Renal cortical epithelial cell (primary cell): ENCODE measurements at places on chromosomes 5 and 9. TPM values are rescaled to one million over a fixed set of nuclear protein-coding genes. Genes with fewer than 3 reads are reported as not detected.

DNA sequence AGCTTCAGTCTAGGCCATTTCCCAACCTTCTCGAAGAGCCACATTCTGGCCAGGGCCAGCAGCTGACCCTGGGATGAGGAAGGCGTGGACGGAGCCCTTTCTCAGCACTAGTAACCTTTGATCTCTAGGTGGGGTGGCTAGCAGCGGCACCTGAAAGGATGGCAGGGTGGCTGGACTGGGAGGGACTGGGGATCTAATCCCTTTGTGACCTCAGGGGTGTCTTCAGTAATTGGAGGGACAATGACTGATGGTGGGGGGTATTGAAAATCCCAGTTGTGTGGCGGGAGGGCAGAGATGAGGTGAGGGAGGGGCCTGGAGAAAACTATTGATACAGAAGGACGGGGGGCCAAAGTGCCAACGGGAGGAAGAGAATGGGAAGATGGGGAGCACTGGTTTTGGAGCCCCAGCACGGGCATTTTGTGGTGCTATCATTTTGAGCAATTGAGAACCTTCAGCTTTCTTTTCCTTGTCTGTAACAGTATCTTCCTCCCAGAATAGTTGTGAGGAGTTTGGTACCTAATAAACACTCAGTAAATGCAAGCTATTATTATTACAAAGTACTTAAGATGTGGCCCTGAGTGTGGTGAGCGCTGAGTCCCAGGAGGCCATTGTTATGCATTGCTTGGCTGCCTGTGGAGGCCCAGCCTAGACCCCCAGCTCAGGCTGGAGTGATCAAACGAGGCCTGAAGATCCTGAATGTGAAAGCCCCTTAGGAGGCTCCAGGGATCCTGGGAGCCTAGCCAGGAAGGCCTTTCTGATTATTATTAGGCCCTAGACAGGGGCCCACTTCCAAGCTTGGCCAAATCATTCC, 37.3 kb upstream of the UBE2D2 start:
- no peak for DNase-seq

DNA sequence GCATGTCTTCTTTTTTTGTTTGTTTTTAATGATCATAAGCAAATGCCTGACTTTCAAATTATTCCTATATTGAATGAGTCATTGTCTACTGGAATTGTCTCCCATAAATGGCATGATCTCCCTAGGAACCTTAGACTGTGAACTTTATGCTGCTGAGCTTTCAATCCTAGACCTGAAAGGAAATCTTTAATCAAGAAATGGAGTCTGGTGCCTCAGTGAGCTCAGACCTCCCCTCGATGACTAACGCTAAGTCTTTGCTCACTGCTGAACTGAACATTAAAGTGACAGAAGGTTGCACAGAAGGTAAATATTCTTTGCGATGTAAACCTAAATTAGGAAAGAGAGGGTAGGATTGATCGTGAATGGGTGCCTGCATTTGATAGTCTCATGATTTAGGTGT, 745.2 kb upstream of the WWC1 start:
- DNase-seq: peak; percentile 1

GRCh38 chr5:178340637-178341036, 108.0 kb upstream of the PHYKPL start:
- DNase-seq: no peak

GRCh38 chr5:157189223-157189622, 8.6 kb downstream of the ITK start:
- no peak for DNase-seq

Gene CNTFR
- not detected in 2 replicates for total RNA-seq

Gene GRXCR2
- total RNA-seq: not detected in 2 replicates

DNA sequence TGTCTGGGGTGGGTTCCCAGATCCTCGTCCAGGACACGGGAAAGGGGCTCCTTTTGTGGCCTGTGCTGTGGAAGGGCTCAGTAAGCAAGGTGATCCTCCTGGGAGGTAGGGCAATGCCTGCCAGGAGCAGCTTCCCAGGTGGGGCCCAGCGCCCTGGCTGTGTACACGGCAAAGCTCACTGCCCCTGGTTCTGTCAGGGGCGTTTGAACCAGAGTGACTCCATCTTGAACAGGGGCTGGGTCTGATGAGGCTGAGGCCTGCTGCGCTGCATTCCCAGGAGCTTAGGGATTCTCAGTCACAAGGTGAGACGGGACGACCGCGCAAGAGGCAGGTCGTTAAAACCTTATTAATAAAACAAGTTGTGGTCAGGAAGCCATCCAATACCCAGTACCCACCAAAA, 19.9 kb upstream of the SLC12A7 start:
- DNase-seq: no peak

DNA sequence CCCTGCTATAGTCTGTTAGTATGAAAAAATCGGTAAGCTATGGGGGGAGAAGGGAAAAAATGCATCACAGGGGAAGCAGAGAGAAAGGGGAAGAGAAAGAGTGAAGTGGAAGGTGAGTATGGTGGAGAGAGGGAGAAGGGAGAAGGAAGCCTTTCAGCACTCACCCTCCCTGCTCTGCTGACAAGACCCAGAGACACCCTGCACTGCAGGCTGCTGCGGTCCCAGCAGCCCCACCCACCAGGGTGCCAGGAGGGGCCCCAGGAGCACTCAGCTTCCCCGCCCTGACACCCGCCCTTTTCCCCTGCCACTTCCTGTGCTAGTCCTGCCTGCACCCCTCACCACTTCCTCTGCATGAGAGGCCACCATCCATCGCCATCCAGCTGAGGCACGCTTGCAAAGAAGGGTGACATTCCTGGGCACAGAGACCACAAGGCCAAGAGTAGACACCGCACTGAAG, 12.7 kb downstream of the STK10 start:
- no peak for DNase-seq

DNA sequence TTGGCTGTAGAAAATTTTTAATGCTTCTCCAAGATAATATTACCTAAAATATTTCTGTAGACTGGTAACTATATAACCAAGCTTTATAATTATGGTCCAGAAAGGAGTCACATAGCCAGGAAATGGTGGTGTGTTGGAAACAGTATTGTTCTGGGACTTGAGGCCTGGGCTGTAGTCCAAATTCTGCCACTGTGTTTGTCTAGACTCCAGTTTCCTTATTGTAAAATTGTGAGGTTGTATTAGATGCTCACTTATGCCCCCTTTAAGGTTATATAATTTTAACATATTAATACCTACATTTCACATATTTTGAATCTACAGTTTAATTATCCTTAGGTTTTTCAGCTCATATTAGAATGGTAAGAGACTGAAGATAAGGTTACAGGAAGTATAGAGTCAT, 42.4 kb downstream of the STX17 start:
- peak; percentile 28 for DNase-seq

Gene PCDHGA7
- 0.52 and 2.3 TPM in 2 replicates for total RNA-seq
